ENCODE measurements at places on chromosomes 3 and 15.
A peak's percentile ranks its signal among the peaks of the same experiment; 100 is the strongest.

- H3K27me3 ChIP-seq = no peaks in the 10 kb centered on the region
- no peaks in the 10 kb centered on the region for H3K4me1 ChIP-seq
- DNase-seq = no peak
- H3K4me3 ChIP-seq = no peak overlapping the region
- no peak overlapping the region for H3K27ac ChIP-seq
Observed at GRCh38 chr3:38147421-38147820, 9.0 kb downstream of the MYD88 start.

DNA sequence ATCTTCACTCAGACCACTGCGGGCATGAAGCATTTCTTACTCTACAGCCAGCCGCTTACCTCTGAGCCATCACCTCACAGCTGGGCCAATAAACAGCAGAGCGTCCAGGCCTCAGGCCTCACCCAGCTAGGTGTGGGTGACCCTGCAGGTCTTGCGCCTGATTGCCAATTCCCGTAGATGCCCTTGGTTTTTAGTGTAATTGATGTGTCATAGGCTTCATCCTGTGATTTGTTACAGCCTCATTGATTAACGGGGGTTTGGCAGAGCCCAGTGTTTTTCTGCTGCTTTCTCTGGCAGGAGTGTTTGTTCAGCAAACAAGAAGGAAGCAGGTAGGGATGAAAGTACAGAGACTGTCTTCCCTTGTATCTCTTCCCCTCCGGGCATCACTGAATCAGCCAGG lies 49.6 kb upstream of the BNIP2 start:
- H3K4me1 ChIP-seq = no peaks in the 10 kb centered on the region
- H3K36me3 ChIP-seq = no peaks in the 10 kb centered on the region
- H3K4me3 ChIP-seq = no peak overlapping the region
- no peak overlapping the region for H3K27ac ChIP-seq
- peaks cover 4% of the 10 kb centered on the region for H3K27me3 ChIP-seq

DNA sequence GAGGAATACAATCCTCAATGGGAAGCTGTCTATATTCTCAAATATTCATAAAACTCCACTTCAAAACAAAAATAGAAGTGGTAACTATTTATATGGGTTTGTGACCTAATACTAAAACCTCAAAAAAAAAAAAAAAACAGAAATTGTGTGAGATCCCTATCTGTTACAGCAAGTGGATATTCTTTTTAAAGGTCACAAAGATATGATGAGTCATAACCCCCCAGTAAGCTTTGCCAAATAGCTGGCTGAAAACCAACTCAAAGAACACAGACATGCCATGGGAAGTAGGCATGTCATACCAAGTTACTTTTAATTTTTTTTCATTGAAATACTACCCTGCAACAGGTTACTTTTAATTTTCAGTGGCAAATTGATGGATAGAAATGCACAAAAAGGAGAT lies 62.5 kb downstream of the CBLB start:
- no peak overlapping the region for H3K4me3 ChIP-seq
- H3K36me3 ChIP-seq = no peaks in the 10 kb centered on the region
- H3K4me1 ChIP-seq = peaks cover 11% of the 10 kb centered on the region
- no peak for DNase-seq
- H3K27ac ChIP-seq = no peak overlapping the region

DNA sequence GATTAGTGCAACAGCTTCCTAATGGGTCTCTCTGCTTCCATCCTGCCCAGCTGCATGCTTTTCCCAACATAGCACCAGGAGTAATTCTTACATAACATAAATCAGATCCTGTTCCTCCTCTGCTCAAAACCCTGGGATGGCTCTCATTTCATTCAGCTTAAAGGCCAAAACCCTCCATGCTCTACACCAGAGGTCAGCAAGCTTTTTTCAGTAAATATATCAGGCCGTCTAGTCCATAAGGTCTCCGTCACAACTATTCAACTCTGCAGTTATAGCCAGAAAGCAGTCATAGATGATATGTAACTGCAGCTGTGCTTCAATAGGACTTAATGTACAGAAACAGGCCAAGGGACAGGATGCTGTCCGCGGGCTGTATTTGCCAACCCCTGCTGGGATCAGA lies 202.8 kb upstream of the UBE2E2 start:
- H3K27ac ChIP-seq = no peak overlapping the region
- no peak for DNase-seq
- H3K4me3 ChIP-seq = no peak overlapping the region
- H3K4me1 ChIP-seq = no peaks in the 10 kb centered on the region

DNA sequence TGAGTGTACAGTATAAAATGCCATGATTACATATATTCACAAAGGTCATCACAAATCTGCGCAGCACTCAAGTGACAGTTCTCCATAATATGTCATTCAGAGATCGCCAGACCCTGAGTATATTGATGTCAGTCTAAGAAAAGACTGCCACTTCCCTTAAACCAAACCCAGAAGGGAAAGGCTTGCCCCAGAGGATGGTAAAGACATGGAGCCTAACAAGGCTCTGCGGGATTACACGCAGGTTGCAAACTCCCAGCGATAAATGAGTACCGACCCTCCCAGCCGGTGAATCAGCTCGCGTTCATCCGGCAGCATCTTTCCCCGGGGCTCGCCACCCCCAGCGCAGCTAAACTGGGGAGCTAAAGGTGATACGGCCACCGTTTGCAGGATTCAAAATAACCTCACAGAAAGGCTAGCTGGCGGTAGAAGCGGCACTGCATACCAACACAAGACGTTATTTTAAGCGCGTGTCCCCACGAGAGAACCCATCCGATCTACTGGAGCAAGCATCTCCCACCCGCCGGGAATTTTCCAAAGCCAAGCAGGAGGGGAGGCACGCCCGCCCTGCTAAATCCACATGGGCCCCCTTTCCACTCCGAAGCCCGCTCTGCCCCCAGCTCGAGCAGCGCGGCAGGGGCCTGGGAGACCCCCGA lies 643 bp downstream of the MYO5A start:
- H3K36me3 ChIP-seq = no peaks in the 10 kb centered on the region
- H3K27me3 ChIP-seq = no peaks in the 10 kb centered on the region
- peak; percentile 26 for DNase-seq
- peak overlapping the region; percentile 69 for H3K27ac ChIP-seq
- H3K4me3 ChIP-seq = peak overlapping the region; percentile 60

DNA sequence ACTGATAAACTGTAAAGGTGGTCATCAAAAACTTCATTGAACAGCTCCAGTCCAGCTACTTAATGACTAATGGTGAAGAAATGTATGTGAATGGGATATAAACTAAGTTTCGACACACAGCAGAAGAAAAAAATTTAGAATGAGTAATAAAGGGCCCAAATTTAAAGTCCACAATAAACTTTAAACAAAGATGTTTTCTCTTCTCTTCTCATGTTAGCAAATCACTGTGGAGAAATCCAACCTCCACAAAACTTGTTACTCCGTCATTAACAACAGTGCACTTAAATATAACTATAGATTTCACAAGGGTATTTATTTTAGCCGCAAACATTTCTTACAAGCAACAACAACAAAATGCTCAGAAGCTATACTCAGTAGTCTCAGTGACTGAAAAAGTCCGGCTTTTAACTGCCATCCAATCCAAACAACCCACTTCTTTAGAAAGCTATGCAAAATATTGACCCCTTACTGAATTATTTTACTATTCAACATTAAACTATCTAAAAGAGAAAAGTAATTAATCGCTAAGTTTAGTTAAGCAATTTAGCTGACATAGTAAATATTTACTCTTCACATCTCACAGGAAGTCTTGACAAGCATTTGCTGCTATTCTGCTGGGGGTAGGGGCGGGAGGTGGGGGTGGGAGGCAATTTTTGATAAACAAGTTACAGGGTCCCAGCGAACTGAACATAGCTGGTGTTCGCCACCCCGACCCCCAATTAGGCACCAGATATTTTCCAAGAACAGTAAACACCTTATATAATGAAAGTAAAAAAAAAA lies 2.4 kb downstream of the IGF2BP2 start:
- no peaks in the 10 kb centered on the region for H3K36me3 ChIP-seq
- H3K27me3 ChIP-seq = peaks cover 6% of the 10 kb centered on the region
- no peaks in the 10 kb centered on the region for H3K4me1 ChIP-seq
- no peak overlapping the region for H3K4me3 ChIP-seq

DNA sequence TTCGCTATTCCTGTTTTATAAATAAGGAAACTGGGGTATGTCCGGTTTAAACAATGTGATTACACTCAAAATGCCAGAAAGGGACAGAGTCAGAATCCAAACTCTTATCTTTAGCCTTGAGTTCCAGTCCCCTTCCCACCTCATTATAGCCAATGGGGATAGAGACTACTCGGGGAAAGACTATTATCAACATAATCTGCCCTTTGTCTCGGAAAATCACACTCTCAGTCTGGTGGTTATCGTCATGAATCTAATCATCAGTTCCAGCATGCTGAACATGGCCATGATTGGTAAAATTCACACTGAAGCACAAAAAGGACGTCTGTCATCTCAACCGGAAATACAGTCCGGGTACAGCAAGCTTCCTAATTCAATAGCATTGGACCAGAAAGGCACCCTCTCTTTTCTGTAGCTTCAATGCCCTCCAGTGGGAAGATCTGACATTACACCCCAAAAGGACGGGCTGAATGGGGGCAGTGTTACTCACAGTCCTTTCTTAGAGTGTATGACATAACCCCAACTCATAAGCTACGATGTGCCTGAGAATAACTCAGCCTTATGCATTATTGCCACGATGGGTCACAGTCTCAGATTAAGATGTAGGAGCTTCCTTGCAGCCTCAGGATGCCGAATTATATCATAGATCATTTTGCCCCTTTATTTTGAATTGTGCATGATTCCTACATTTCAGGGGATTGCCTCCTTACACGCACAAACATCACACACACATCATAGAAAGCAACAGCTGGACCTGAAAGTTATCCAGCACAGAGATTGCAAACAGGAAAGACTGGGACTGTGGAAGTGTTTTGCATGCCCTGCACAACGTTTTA lies 390.4 kb upstream of the LMCD1 start:
- H3K4me3 ChIP-seq = no peak overlapping the region
- H3K27me3 ChIP-seq = no peaks in the 10 kb centered on the region

DNA sequence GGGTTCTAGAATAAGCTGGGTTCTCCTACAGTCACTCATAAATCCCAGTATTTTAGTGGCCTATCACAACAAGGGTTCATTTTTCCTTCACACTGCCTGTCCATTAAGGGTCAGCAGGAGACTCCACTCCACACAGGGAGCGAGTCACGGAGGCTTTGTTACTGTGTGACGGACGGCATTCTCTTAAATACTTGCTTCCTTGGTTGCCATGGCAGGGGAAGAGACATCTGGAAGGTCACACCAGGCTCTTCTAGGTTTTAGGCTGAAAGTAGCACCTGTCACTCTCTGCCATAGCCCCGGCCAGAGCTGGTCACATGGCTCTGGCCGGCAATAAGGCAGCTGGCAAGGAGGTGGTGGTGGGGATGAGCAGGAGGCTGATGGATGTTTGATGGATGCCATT lies 89.4 kb upstream of the ANKRD34C start:
- H3K4me3 ChIP-seq = no peak overlapping the region
- peaks cover 4% of the 10 kb centered on the region for H3K27me3 ChIP-seq
- H3K36me3 ChIP-seq = no peaks in the 10 kb centered on the region
- H3K4me1 ChIP-seq = no peaks in the 10 kb centered on the region

GRCh38 chr15:74504418-74504817 lies 36.6 kb upstream of the ARID3B start:
- no peaks in the 10 kb centered on the region for H3K36me3 ChIP-seq
- no peak overlapping the region for H3K27ac ChIP-seq
- H3K4me1 ChIP-seq = no peaks in the 10 kb centered on the region
- H3K4me3 ChIP-seq = no peak overlapping the region

- H3K36me3 ChIP-seq = no peaks in the 10 kb centered on the region
- no peak overlapping the region for H3K27ac ChIP-seq
- H3K4me1 ChIP-seq = peaks cover 12% of the 10 kb centered on the region
- no peaks in the 10 kb centered on the region for H3K27me3 ChIP-seq
- H3K4me3 ChIP-seq = no peak overlapping the region
- no peak for DNase-seq
Observed at GRCh38 chr15:81161160-81161673, 27.1 kb downstream of the CFAP161 start.

DNA sequence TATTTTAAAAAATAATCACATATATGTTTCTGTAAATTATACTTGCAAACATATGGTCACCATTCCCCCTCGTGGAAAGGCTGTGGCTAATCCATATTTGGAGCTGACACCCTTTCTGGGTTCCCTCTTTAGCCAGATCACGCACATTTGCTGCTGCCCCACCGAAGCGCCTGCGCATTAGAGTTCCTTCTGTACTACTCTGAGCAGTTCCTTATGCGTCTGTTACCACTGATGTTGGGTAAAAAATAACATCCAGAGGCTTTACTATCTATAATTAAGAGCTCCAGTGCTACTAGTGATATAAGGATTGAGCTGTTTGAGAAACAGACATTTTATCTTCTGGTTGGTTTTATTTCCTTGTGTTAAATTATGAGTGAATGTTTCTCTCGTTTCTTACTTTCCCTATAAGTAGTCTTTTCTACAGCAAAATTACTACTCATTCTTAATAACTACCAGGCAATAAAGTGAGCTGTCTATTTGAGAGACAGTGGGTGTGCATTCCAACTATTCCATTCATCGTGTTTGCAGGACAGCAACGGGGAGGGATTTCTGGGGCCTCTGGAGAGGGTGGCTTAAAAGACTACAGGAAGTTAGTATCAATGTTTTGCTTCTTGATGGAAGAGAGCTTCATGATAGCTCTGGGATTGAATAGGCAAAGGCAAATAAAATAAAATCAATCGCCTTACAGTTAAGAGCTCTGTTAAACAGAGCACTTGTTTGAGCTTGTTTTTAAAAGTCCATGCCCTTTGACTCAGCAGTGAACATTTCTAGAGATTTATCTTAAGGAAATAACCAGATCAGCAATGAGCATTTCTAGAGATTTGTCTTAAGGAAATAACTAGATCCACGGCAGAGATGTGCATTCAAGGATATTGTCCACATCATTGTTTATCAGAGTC lies 245.2 kb downstream of the CD47 start:
- H3K27ac ChIP-seq = no peak overlapping the region
- no peak overlapping the region for H3K4me3 ChIP-seq
- no peak for DNase-seq
- H3K4me1 ChIP-seq = no peaks in the 10 kb centered on the region
- H3K36me3 ChIP-seq = no peaks in the 10 kb centered on the region

- no peak for DNase-seq
- no peaks in the 10 kb centered on the region for H3K27me3 ChIP-seq
- no peaks in the 10 kb centered on the region for H3K36me3 ChIP-seq
- no peak overlapping the region for H3K27ac ChIP-seq
Observed at GRCh38 chr3:44920081-44920480, 45.7 kb downstream of the TGM4 start.

- no peaks in the 10 kb centered on the region for H3K4me1 ChIP-seq
- no peaks in the 10 kb centered on the region for H3K36me3 ChIP-seq
- no peaks in the 10 kb centered on the region for H3K27me3 ChIP-seq
- no peak for DNase-seq
- H3K4me3 ChIP-seq = no peak overlapping the region
Observed at GRCh38 chr3:84108442-84108971, 850.3 kb upstream of the CADM2 start.

- H3K27me3 ChIP-seq = no peaks in the 10 kb centered on the region
- no peak for DNase-seq
- no peaks in the 10 kb centered on the region for H3K4me1 ChIP-seq
- H3K4me3 ChIP-seq = no peak overlapping the region
- H3K36me3 ChIP-seq = no peaks in the 10 kb centered on the region
- no peak overlapping the region for H3K27ac ChIP-seq
Observed at GRCh38 chr3:124177071-124177470, 185.1 kb upstream of the ROPN1 start.

All from naive thymus-derived CD4-positive, alpha-beta T cell (primary cell).